Stimulated activated CD4-positive, alpha-beta T cell treated with anti-CD3 and anti-CD28 coated beads, Interleukin-12 subunit alpha, Interleukin-12 subunit beta, amount 100 ng/mL, for 24 hours (primary cell): ENCODE measurements at places on chromosomes 1 and 21.

- DNase-seq, result no peak
Observed at GRCh38 chr1:184629266-184629665, 125.4 kb downstream of the EDEM3 start.

GRCh38 chr21:17921579-17922530 is 102.7 kb upstream of the C21orf91 start:
- DNase-seq, result no peak

DNA sequence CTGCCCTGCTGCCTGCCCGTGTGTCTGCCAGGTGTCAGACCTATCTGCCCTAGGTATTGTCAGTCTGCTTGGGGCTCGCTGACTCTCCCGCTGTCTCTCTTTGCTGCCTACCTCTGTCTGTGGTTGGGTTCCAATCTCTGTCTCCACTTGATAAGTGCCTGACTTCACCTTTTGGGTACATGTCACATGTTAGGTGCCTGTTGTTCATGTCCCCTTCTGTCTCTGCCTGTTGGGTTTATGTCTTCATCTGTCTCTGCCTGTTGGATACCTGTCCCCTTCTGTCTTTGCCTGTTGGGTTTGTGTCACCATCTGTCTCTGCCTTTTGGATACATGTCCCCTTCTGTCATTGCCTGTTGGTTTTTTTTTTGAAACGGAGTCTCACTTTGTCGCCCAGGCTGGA is 14.6 kb downstream of the RPS6KA1 start:
- DNase-seq, result no peak

DNA sequence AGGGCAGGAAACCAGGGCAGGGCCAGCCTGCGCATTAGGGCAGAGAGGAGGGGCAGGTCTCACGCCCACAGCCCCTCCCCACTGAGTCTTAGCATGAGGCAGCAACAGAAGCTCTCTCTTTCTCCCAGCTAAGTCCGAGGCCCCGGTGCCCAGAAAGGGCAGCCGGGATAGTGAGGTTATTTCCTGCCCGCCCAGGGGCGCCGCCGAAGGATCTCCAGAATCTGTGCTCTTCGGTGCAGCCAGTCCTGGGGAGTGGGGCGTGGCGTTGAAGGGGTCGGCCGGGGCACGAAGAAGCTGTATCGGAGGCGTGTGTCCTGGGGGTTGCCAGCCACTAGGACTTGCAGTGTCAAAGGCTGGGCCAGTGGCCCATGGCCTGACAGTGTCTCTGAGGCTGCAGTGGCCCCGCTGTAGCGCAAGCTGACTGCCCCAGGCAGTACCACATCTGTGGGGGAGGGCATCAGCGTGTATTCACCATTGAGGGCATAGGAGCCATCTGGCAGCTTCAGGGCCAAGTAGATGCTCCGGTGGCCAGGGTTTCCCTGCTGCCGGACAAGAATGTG is 7.8 kb downstream of the ADAMTS4 start:
- DNase-seq, result no peak
